ENCODE measurements at places on chromosomes 1 and 21.

DNA sequence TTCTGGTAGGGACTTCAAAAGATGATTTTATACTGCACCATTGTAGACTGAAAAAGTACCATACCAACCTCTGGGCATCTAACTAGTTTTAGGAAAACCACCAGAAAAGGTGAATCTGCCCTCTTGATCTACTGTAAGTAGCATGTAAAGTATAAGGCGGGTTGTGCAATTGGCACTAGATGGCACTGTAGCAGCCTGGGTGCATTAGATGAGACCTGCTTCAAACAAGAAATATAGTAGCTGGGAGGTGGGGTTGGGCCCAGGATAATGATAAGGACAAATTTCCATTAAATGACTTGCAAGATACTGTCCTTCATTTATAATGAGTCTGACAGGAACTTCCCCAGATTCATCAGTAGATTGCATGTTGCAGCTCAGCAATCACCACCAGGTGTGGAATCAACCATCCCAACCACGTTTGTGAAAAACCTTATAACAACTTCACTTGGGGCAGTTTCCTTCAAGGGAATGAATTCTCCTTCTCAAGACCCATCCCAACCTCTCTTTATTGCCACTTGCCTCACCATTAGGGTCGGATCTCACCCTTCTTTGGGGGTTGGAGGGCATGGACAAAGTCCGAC lies 37.3 kb upstream of the IL10 start:
- DNase-seq: no peak
- H3K27ac ChIP-seq: no peak overlapping the region
- H3K4me1 ChIP-seq: peaks cover 9% of the 10 kb centered on the region
- H3K27me3 ChIP-seq: no peaks in the 10 kb centered on the region
- no peaks in the 10 kb centered on the region for H3K36me3 ChIP-seq

DNA sequence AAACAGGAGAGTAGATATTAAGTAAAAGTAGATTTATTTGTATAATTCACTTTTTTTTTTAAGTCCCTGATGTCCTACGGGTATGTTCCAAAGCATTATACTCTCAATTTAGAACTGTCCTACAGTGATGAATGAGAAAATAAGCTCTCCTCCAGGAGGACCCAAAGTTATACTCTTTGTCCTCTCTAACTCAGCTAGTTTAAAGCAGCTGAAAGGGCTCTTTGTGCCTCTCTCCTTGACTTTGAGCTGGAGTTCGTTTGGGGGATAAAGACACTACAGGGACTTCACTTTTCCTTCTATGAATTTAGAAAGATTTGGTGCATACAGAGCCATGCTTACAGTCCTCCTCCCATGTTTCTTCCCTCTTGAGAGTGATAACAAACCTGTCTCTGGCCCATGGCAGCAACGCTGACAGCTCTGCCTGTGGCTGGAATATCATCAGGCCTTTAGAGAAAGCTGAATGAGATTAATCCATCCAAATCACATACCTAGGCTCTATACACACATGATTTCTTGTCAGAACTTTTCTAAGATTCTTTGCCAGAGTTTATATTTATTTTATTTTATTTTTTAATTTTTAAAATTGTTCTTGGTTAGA lies 134.3 kb downstream of the PIK3R3 start:
- no peak for DNase-seq
- no peaks in the 10 kb centered on the region for H3K36me3 ChIP-seq
- H3K27ac ChIP-seq: no peak overlapping the region

DNA sequence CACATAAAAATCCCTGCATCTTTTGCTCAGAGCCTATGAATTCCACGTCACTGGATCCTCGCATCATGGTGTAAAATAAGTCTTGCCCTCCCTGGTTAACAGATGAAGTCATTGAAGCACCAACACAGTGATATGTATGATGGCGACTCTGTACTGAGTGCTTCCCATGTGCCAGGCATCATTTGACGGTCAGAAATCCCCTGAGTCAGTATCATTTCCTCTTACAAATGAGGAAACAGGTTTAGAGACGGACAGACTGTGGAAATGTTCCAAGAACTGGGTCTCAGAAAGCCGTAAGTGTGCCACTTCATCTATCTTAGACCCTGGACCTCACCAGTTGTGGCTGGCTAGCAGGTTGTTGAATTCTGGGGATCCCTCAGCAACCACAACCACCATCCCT lies 5.1 kb upstream of the OLFML2B start:
- no peaks in the 10 kb centered on the region for H3K36me3 ChIP-seq
- H3K4me1 ChIP-seq: no peaks in the 10 kb centered on the region
- no peak overlapping the region for H3K4me3 ChIP-seq
- DNase-seq: no peak
- H3K27ac ChIP-seq: no peak overlapping the region
- no peaks in the 10 kb centered on the region for H3K27me3 ChIP-seq

- no peaks in the 10 kb centered on the region for H3K36me3 ChIP-seq
Observed at GRCh38 chr1:192564099-192564498, 11.5 kb upstream of the RGS1 start.

- H3K4me3 ChIP-seq: no peak overlapping the region
- DNase-seq: no peak
- peaks cover 6% of the 10 kb centered on the region for H3K36me3 ChIP-seq
Observed at GRCh38 chr1:155608888-155609225, 1.2 kb upstream of the MSTO1 start.
